Mesothelial cell of epicardium (in vitro differentiated cells): ENCODE measurements at places on chromosomes 3 and 15. TPM values are rescaled to one million over a fixed set of nuclear protein-coding genes. Genes with fewer than 3 reads are reported as not detected.

TRIP4 gene
- total RNA-seq, result 22.0 to 22.7 TPM (median 22.6 TPM) in 3 replicates

ABI3BP gene
- total RNA-seq, result 2.2 to 3.0 TPM (median 2.5 TPM) in 3 replicates

A4GNT gene
- total RNA-seq, result not detected in 3 replicates

CPNE4 gene
- 0.20 TPM in 1 of 3 replicates, not detected in the others for total RNA-seq
